ENCODE measurements at places on chromosomes 13 and 19.

- peaks cover 2% of the 10 kb centered on the region for H3K36me3 ChIP-seq
- H3K4me1 ChIP-seq: peaks cover 20% of the 10 kb centered on the region
- DNase-seq: no peak
- H3K27me3 ChIP-seq: no peaks in the 10 kb centered on the region
- peak overlapping the region; percentile 81 for H3K4me3 ChIP-seq
Measured at GRCh38 chr13:49584771-49585182, 581 bp downstream of the RCBTB1 start.

- peak overlapping the region; percentile 98 for H3K4me3 ChIP-seq
- H3K27me3 ChIP-seq: no peaks in the 10 kb centered on the region
- no peak for DNase-seq
- H3K27ac ChIP-seq: peak overlapping the region; percentile 98
Measured at GRCh38 chr19:18558202-18558555, 509 bp downstream of the KXD1 start.

DNA sequence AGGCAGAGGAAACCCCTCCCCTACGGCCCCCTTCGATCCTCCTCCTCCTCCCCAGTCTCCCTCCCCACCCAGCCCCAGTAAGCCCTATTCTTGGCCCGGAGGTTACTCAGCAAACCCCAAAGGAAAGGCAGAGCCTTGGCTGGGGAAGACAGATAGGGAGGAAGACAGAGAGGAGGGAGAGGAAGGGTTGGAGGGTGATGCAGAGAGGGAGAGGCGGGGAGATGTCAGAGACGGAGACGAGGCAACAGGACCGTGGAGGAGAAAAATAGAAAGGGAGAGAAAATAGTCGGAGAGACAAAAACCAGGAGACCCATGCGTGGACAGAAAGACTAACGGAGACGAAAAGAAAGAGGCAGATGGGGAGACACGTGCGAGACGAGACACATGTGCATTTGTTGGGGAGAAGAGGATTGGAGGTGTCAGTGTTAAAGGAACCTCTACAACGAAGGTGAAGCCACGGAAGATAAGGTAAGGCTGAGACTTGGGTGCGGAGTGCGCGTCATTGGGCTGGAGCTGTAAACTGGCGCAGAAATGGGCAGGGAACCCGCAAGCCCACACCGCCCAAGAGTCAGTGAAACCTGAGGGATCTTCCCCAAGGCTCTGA is 2.9 kb downstream of the TGFB1 start:
- peak overlapping the region; percentile 61 for H3K4me3 ChIP-seq
- H3K4me1 ChIP-seq: peaks cover 35% of the 10 kb centered on the region
- no peaks in the 10 kb centered on the region for H3K27me3 ChIP-seq

- H3K4me3 ChIP-seq: no peak overlapping the region
- DNase-seq: no peak
- peaks cover 23% of the 10 kb centered on the region for H3K36me3 ChIP-seq
- H3K4me1 ChIP-seq: peaks cover 47% of the 10 kb centered on the region
- peak overlapping the region; percentile 7 for H3K27ac ChIP-seq
- H3K27me3 ChIP-seq: no peaks in the 10 kb centered on the region
Measured at GRCh38 chr19:6217752-6218334, 61.9 kb downstream of the MLLT1 start.

DNA sequence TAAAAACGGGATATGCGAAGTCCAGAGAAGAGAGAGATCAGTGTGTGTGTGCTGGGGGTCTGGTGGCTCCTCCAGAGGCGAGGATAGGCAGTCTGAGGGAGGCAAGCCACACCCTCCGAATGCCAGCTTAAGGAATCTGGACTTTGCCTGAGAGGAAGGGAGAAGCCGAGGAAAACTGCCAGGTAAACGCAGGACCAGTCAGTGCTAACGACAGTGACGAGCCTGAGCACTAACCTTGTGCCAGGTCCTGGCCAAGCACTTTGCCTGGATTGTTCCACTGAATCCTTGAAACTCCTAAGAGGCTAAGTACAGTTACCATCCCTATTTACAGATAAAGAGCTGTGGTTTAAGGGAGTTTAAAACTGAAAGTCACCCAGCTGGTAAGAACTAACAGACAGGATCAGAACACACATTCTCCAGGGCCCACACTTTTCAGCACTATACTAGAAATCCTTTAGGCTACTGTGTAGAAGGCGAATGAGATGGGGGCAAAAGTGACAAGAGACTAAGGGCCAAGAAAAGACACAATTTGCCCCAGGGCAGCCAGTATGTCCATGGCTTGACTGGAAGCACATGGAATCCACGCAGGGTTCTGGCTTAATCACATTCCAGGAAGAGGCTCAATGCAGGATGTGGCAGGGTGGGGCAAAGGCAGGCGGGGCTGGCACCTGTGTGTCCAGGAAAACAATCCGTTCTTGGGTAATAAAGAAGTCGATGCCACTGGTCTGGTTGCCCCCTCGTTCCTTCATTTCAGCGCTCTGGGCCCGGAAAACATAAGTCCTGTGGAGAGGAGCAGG is 15.1 kb downstream of the SMG9 start:
- H3K4me1 ChIP-seq: peaks cover 11% of the 10 kb centered on the region
- no peak for DNase-seq
- H3K36me3 ChIP-seq: no peaks in the 10 kb centered on the region
- H3K27me3 ChIP-seq: no peaks in the 10 kb centered on the region

DNA sequence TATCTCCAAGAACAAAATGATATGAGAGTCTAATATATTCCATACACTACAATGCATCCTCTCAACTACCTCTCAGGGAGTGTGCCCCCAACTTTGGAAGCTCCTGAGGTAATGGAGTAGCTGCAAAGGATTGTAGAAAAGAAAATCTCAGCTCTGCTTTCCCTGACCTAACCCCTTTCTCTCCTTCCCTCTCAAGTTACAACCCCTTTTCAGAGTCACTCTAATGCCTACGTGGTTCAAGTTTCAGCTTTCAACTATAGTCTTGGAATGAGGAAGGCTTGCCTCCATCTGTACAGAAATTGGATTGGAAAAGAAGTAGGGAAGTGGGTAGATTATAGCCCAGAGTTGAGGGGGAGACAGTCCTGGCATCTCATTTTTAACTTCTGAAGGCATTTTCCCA is 256.0 kb downstream of the PCDH9 start:
- no peak for DNase-seq
- no peaks in the 10 kb centered on the region for H3K27me3 ChIP-seq
- no peak overlapping the region for H3K4me3 ChIP-seq
- H3K36me3 ChIP-seq: no peaks in the 10 kb centered on the region
- H3K27ac ChIP-seq: no peak overlapping the region
- no peaks in the 10 kb centered on the region for H3K4me1 ChIP-seq

DNA sequence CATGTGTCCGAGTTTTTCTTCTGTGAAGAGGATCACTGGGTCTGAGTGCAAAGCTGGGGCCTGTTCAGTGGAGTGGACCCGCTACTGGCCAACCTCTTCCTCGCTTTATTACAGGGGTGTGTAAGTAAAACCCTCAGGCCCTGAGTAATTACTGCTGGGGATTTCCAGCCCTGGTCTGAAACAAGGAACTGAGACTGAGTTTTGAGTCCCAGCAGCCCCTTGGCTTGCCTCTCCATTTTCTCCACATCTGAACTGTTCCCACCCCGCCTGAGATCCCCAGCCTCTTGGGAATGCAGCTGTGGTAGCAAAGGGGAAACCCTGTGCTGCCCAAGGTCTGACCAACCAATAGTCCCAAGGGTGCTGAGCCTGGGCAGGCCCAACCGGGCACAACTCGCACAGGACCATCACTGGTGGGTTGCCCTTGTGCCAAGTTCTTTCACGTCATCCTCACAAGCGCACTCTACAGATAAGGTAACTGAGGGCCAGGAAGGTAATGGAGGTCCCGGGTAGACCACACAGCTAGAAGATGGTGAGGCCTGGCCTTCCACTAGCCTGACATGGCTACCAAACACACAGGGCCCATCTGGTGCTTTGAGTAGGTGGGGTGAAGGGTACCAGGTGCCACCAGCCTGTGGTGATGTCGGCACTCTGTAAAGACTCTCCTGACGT is 13.7 kb upstream of the SLC35E1 start:
- no peak for DNase-seq
- no peaks in the 10 kb centered on the region for H3K27me3 ChIP-seq
- H3K4me1 ChIP-seq: peaks cover 90% of the 10 kb centered on the region
- no peak overlapping the region for H3K4me3 ChIP-seq

DNA sequence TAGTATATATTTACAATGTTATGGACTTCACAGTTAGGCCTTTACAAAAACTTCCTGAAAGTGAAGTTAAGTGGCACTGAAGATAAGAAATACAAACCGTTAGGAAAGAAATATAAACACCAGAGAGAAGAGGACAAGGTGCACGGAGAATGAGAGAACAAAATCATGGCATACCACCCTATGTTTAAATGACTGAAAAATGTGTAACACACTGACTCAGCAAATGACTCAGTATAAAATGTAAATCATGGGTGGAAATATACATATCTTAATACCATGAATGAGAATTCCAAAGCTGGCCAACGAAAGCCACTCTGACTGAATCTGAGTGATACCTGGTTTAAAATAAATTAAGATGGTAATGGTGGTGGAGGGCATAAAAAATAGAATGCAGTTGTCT is 260.8 kb downstream of the DNAJC15 start:
- no peak overlapping the region for H3K4me3 ChIP-seq
- peaks cover 3% of the 10 kb centered on the region for H3K4me1 ChIP-seq
- H3K27me3 ChIP-seq: no peaks in the 10 kb centered on the region
- H3K27ac ChIP-seq: no peak overlapping the region

- H3K36me3 ChIP-seq: no peaks in the 10 kb centered on the region
- no peak overlapping the region for H3K27ac ChIP-seq
- no peaks in the 10 kb centered on the region for H3K4me1 ChIP-seq
- H3K4me3 ChIP-seq: no peak overlapping the region
- DNase-seq: no peak
Measured at GRCh38 chr13:25085125-25085742, 10.7 kb upstream of the PABPC3 start.

GRCh38 chr19:8695911-8696310 is 2.7 kb downstream of the ACTL9 start:
- H3K27me3 ChIP-seq: no peaks in the 10 kb centered on the region
- H3K4me3 ChIP-seq: no peak overlapping the region
- peak; percentile 58 for DNase-seq
- H3K4me1 ChIP-seq: no peaks in the 10 kb centered on the region
- H3K27ac ChIP-seq: no peak overlapping the region

DNA sequence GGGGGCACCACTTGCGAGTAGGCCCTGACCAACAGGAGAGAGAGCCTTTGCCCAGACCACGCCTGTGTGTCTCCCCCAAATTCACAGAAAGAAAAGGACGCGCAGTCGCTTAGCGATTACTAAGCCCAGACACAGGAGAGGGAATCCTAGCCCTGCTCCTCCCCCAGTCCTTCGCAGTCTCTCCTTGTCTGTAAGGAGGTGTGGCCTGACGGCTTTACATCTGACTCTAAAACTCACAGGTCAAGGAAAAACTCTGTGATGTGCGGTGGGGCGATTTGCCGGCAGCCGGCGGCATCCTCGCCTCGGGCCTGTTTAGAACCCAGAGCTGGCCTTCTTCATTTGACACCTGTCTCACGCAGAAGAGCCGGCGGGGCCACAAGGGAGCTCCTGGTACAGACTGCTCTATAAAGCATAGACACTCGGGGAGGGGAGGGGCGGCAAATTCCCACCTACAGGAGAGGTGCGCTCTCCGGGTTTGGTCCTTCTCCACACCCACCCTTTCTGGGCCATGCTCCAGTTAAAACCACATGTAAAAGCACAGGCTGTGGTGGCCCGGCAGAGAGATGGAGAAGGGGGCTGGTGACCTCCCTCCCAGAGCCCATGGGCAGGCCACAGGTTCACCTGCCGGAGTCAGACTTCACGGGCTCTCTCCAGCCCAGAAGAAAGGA is 17.8 kb downstream of the GPR12 start:
- H3K4me1 ChIP-seq: no peaks in the 10 kb centered on the region
- H3K27ac ChIP-seq: no peak overlapping the region
- H3K36me3 ChIP-seq: no peaks in the 10 kb centered on the region
- no peak for DNase-seq
- no peak overlapping the region for H3K4me3 ChIP-seq

GRCh38 chr13:108283110-108283509 is 13.6 kb downstream of the TNFSF13B start:
- no peaks in the 10 kb centered on the region for H3K4me1 ChIP-seq
- no peak overlapping the region for H3K4me3 ChIP-seq
- no peak for DNase-seq
- H3K27me3 ChIP-seq: no peaks in the 10 kb centered on the region

DNA sequence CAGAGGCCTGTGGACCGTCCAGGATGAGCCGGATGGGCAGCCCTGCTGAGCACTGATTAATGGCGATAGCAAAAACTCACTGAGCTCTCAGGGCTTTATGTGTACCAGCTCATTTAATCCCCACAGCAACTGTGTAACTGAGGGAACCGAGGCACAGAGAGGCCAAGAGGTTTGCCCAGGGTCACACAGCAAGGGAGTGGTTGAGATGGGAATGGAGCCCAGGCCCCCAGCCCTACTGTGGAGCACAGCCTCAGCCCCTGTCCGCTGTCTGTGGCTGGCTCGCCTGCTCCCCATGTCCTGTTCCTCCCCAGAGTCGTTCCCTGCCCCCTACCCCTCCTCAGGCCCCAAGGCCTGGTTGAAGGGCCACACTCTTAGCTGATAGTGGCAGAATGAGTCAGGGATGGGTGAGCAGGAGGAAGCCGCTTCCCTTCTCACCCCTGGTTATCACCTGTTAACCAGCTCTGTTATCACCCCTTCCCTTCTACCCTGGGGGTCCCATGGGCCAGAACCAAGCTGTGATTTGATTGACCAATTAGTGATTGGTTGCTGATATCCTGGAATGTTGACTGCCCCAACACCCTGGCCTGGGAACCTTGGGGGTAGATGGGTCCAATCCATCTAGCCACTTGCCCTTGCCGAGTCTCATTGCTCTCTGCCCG is 21.2 kb downstream of the CAPN12 start:
- H3K4me3 ChIP-seq: no peak overlapping the region
- peak overlapping the region; percentile 53 for H3K27ac ChIP-seq
- peaks cover 90% of the 10 kb centered on the region for H3K36me3 ChIP-seq
- peaks cover 20% of the 10 kb centered on the region for H3K4me1 ChIP-seq
- H3K27me3 ChIP-seq: no peaks in the 10 kb centered on the region

GRCh38 chr13:31172001-31172400 is 10.3 kb upstream of the HSPH1 start:
- H3K4me1 ChIP-seq: no peaks in the 10 kb centered on the region
- no peaks in the 10 kb centered on the region for H3K36me3 ChIP-seq
- no peak overlapping the region for H3K27ac ChIP-seq
- DNase-seq: no peak

- H3K27ac ChIP-seq: no peak overlapping the region
- no peak overlapping the region for H3K4me3 ChIP-seq
- H3K27me3 ChIP-seq: no peaks in the 10 kb centered on the region
- H3K36me3 ChIP-seq: no peaks in the 10 kb centered on the region
Measured at GRCh38 chr19:3770136-3770999, 1.7 kb downstream of the RAX2 start.

DNA sequence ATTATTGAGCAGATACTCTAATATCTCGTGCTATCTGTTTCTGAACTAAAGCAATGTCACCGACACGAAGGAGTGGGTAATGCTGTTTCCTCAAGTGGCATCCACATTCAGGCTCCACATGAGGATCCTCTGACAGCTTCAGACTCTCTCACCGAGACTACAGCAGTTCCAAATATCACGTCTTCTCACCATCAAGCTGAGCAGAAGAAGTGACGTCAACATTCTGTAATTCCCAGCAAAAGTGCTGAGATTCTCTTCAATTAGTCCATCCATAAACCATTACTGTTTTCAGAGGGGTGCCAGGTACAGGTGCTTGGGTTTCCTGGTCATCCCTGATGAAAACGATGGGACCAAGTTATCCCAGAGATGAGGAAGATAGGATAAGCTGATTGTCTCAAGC is 110.0 kb upstream of the DACH1 start:
- H3K36me3 ChIP-seq: no peaks in the 10 kb centered on the region
- no peaks in the 10 kb centered on the region for H3K4me1 ChIP-seq
- H3K27me3 ChIP-seq: no peaks in the 10 kb centered on the region
- no peak overlapping the region for H3K4me3 ChIP-seq

GRCh38 chr13:87554045-87554444 is 117.1 kb upstream of the SLITRK5 start:
- no peaks in the 10 kb centered on the region for H3K36me3 ChIP-seq
- no peak for DNase-seq
- H3K4me3 ChIP-seq: no peak overlapping the region
- H3K27ac ChIP-seq: no peak overlapping the region
- H3K4me1 ChIP-seq: no peaks in the 10 kb centered on the region

Measured in vagina (tissue), 2 donors.